ENCODE measurements at places on chromosomes 3 and 15. TPM values are rescaled to one million over a fixed set of nuclear protein-coding genes. Genes with fewer than 3 reads are reported as not detected.
A peak's percentile ranks its signal among the peaks of the same experiment; 100 is the strongest.

DNA sequence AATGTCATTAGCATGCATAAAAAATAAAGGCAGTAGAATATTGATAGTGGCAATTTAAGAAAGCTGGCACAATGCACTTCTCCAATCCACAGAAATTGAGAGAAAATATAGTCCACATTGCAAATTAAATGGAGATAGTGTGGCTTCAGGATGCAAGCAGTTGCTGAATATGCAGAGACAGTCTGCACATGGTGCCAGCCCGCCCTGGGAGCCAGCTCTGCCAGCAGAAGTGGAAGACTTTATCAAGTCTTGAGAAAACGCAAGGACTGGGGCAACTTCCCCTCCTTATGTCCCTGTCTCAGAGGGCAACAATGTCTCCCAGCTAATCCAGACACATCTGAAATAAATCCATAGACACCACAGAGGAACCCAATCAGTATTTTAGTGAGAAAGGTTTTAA lies 57.2 kb downstream of the MB21D2 start:
- peaks cover 13% of the 10 kb centered on the region for H3K4me1 ChIP-seq
- no peak overlapping the region for H3K4me3 ChIP-seq
- no peak overlapping the region for H3K27ac ChIP-seq

DNA sequence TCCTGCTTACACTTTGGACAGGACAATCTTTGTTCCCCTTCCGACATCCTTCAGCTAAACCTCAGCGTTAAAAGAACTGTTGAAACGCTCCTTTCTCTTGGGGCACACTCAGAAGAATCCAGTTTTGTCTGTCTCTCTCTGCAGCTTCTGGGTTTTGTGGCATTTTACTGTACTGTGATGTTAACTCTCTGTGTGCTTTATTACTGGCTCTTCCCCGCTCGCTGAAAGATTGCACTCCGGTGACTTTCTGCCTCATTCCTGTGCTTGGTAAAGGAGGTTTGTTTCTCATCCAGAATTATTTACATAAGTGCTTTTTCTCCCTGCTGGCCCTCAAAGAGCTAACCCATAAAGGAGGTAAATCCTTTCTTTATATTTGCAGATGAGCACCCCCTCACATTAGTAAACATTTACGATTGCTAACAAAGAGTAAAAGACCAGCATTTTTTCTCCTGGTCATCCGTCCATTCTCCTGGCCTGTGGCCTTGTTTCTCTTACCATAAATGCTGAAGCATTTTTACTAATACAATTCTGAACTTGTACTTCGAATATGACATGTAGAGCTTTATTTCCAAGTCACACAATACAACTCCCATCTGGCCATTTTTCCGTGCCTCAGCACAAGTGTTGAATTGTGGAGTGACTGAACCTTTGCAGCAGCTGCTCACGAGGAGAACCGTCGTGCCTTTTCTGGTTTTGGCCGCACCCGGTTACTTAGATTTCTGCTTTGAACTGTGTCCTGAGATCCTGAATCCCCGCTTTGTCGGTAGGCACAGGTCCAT lies 69.3 kb upstream of the RPL35A start:
- no peak for DNase-seq
- no peaks in the 10 kb centered on the region for H3K4me1 ChIP-seq
- H3K4me3 ChIP-seq, result no peak overlapping the region
- peaks cover 14% of the 10 kb centered on the region for H3K36me3 ChIP-seq

DNA sequence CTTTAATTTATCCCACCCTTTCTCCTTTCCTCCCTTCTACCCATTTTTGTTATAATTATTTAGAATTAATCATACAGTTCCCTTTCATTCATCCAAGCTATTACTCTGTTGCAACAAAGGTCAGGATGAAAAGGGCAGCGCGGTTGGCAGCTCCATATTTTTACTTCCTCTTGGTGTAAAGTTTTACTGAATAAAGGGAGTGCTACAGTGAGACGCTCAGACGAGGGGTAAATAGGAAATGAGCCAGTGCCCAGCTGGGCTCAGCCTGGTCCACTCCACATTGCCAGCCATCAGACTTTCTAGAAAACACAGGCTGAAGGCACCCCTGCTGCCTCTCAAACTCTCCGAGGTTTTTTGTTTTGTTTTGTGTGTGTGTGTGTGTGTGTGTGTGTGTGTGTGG lies 21.9 kb upstream of the ZBTB38 start:
- no peaks in the 10 kb centered on the region for H3K36me3 ChIP-seq
- H3K27ac ChIP-seq, result no peak overlapping the region
- H3K27me3 ChIP-seq, result no peaks in the 10 kb centered on the region

DNA sequence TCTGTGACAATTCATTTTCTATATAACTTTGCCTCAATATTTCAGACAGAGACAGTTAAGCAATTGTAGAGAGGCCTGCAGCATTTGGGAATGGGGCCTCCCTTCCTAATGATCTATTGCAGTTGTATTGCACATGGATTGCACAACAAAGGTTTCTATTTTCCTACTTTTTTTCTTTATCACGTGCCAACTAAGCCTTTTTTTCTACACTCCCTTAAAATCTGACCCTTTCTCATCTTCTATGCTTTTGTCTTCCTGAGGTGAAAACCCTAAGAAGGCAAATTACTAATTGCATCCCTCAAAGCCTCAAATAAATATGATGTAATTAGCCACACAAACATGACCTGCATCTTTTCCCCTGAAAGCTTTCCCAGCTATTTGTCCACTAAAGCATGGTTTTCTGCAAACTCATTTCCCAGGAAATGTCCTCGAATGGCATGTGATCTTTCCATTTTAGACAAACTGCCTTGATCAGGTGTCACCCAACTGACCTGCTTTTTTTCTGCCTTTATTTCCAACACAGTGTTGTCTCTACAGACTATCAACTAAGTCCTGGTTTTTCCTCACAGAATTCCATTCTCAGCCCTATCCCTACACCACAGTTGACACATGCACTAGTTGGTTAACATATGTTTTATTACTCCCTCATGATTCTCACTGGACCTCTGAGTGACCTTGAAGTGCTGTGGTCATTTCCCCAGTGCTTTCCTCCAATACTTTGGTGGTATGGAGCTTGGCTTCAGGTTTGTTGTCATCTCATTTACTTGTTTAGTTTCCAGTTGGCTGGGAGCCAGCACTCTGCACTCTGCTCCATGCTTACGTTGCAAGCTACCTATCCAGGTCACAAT lies 31.9 kb upstream of the TSC22D2 start:
- H3K36me3 ChIP-seq, result no peaks in the 10 kb centered on the region
- H3K27ac ChIP-seq, result no peak overlapping the region
- no peaks in the 10 kb centered on the region for H3K27me3 ChIP-seq
- no peak overlapping the region for H3K4me3 ChIP-seq

GRCh38 chr3:127135241-127136023 lies 57.5 kb upstream of the PRR23E start:
- H3K27ac ChIP-seq, result no peak overlapping the region
- no peaks in the 10 kb centered on the region for H3K36me3 ChIP-seq
- peak; percentile 44 for DNase-seq
- no peak overlapping the region for H3K4me3 ChIP-seq
- peaks cover 9% of the 10 kb centered on the region for H3K4me1 ChIP-seq

GRCh38 chr3:27728195-27729087 lies 6.3 kb upstream of the EOMES start:
- H3K27me3 ChIP-seq, result peaks cover 98% of the 10 kb centered on the region
- H3K4me1 ChIP-seq, result peaks cover 25% of the 10 kb centered on the region
- H3K4me3 ChIP-seq, result no peak overlapping the region
- H3K27ac ChIP-seq, result no peak overlapping the region

GRCh38 chr3:13524979-13525669 lies 23.8 kb upstream of the FBLN2 start:
- H3K4me3 ChIP-seq, result no peak overlapping the region
- H3K27me3 ChIP-seq, result no peaks in the 10 kb centered on the region
- no peaks in the 10 kb centered on the region for H3K36me3 ChIP-seq
- peak; percentile 51 for DNase-seq
- H3K4me1 ChIP-seq, result no peaks in the 10 kb centered on the region

GRCh38 chr3:147987549-147987948 lies 578.4 kb downstream of the ZIC1 start:
- DNase-seq, result no peak
- H3K4me3 ChIP-seq, result no peak overlapping the region
- H3K4me1 ChIP-seq, result no peaks in the 10 kb centered on the region
- no peaks in the 10 kb centered on the region for H3K36me3 ChIP-seq
- no peak overlapping the region for H3K27ac ChIP-seq
- H3K27me3 ChIP-seq, result no peaks in the 10 kb centered on the region

- no peaks in the 10 kb centered on the region for H3K36me3 ChIP-seq
- DNase-seq, result no peak
- H3K27ac ChIP-seq, result no peak overlapping the region
- no peaks in the 10 kb centered on the region for H3K27me3 ChIP-seq
- H3K4me3 ChIP-seq, result no peak overlapping the region
- no peaks in the 10 kb centered on the region for H3K4me1 ChIP-seq
These were observed 378.9 kb downstream of the PTPRG start for GRCh38 chr3:61940236-61940635.

GRCh38 chr15:34883633-34884032 lies 85.9 kb downstream of the AQR start:
- H3K36me3 ChIP-seq, result peaks cover 18% of the 10 kb centered on the region
- no peak for DNase-seq
- H3K4me1 ChIP-seq, result no peaks in the 10 kb centered on the region
- no peak overlapping the region for H3K27ac ChIP-seq
- H3K27me3 ChIP-seq, result no peaks in the 10 kb centered on the region
- no peak overlapping the region for H3K4me3 ChIP-seq

- DNase-seq, result peak; percentile 61
- no peak overlapping the region for H3K4me3 ChIP-seq
- H3K27ac ChIP-seq, result peak overlapping the region; percentile 3
These were observed 46.2 kb downstream of the TPRA1 start for GRCh38 chr3:127544192-127544802.

GRCh38 chr3:66481071-66482017 lies 19.5 kb downstream of the LRIG1 start:
- peaks cover 56% of the 10 kb centered on the region for H3K4me1 ChIP-seq
- H3K4me3 ChIP-seq, result no peak overlapping the region
- no peaks in the 10 kb centered on the region for H3K36me3 ChIP-seq
- H3K27ac ChIP-seq, result peak overlapping the region; percentile 71

DNA sequence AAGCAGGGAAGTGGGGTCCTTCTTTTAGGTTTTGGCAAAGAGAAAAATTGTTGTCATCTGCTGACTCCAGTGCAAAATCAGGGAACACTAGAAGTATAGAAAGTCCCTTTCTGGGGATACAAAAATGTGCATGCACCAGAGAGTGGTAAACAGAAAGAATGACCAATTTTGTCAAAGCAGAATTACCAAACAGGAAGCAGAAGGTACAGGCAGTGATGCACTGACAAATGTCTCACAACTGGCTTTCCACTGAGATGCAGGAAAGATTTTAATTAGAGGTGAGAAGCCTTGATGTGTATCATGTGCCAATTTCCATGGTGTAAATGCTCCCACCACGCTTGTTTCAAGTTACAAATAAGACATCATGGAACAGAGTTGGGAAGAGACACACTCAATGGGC lies 66.0 kb downstream of the TRIM69 start:
- no peak for DNase-seq
- H3K27me3 ChIP-seq, result no peaks in the 10 kb centered on the region
- peaks cover 5% of the 10 kb centered on the region for H3K4me1 ChIP-seq
- H3K36me3 ChIP-seq, result no peaks in the 10 kb centered on the region
- no peak overlapping the region for H3K27ac ChIP-seq

DNA sequence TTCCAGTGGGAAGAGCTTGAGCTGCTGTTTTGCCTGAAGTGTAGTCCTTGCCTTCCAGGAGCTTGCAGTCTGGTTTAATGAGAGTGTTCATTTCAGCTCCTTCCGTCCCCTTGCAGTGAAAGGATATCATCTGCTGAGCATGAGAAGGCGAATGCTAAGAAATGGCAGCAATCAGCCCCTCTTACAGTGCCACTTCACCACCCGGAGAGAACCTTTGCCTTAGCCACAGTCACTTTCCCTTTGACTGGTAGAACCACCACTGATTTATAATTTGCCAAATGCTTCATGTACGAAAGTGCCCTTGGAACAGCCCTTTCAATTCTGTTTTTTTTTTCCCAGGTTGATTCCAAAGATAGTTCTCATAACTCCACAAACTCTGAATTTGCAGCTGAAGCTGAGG lies 11.5 kb downstream of the TATDN2 start:
- no peaks in the 10 kb centered on the region for H3K27me3 ChIP-seq
- no peak overlapping the region for H3K4me3 ChIP-seq
- H3K4me1 ChIP-seq, result peaks cover 2% of the 10 kb centered on the region
- H3K36me3 ChIP-seq, result peaks cover 15% of the 10 kb centered on the region
- H3K27ac ChIP-seq, result no peak overlapping the region
- no peak for DNase-seq

DNA sequence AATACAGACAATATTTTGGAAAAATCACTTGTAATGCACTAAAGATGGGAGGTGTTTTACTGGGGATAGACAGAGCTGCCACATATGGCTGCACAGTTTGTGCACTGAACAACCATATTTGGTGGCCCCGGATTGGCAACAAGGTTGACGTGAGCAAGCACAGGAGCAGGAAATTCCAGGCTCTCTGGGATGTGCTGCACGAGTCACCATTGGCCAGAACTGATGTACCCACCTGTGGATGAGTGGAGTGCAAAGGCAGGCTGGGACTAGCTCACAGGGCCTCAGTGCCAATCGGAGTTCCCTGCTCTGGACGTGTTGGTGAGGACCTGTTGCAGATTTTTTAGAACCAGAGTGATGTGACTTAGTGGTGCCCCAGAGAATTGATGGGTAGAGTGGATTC lies 42.0 kb upstream of the SCAANT1 start:
- H3K27ac ChIP-seq, result no peak overlapping the region
- DNase-seq, result no peak
- H3K4me3 ChIP-seq, result no peak overlapping the region

DNA sequence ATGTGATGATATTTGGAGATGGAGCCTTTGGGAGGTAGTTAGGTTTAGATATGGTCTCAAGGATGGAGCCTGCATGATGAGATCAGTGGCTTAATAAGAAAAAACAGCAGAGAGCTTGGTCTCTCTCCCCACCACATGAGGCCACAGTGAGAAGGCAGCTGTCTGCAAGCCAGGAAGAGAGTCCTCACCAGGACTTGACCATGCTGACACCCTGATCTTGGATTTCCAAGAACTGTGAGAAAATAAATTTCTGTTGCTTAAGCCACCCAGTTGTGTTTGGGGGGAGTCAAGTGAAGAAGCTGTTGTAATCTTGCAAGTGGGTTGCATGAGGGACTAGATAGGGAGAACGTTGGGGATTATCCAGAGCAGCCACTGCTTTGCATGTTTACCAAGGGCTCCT lies 62.3 kb upstream of the TNFAIP8L3 start:
- no peaks in the 10 kb centered on the region for H3K36me3 ChIP-seq
- H3K27ac ChIP-seq, result no peak overlapping the region
- H3K4me3 ChIP-seq, result no peak overlapping the region
- no peaks in the 10 kb centered on the region for H3K4me1 ChIP-seq

GRCh38 chr3:149967086-149967685 lies 3.5 kb downstream of the PFN2 start:
- peak; percentile 85 for DNase-seq
- peaks cover 7% of the 10 kb centered on the region for H3K36me3 ChIP-seq
- H3K4me1 ChIP-seq, result peaks cover 15% of the 10 kb centered on the region
- H3K27ac ChIP-seq, result no peak overlapping the region
- H3K27me3 ChIP-seq, result no peaks in the 10 kb centered on the region
- no peak overlapping the region for H3K4me3 ChIP-seq

The TP53BP1 gene
- 35.3 TPM for total RNA-seq

The LTK gene
- 1.3 TPM for total RNA-seq

The FHIT gene
- total RNA-seq, result 7.6 TPM

The GOLGA6L9 gene
- 4.1 TPM for total RNA-seq

The B3GNT5 gene
- 28.1 TPM for total RNA-seq
